HTR-8/SVneo (cell line): ENCODE measurements at places on chromosomes 6 and 20.

- DNase-seq = no peak
Observed at GRCh38 chr6:89051676-89052075, 28.9 kb upstream of the PNRC1 start.

DNA sequence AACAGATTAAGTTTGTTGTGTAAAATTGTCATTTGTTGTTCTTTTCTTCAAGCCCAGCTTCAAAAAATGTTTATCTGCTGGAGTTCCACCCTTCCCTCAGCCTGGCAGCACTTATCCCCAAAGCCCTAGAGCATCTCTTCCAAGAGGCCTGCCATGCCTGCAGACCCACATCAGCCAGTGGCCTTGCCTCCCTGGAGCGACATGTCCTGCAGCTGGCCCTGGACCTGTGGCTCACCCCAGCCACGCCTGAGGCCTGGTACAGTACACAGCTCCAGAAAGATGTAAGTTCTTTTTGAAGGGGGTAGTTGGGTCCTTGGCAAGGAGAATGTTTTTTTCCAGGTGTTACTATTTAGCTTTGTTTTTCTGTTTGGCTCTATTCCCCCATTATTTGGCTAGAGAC is 124.8 kb downstream of the CD164 start:
- DNase-seq = no peak

GRCh38 chr6:35048031-35048613 is 93.0 kb downstream of the TCP11 start:
- no peak for DNase-seq

DNA sequence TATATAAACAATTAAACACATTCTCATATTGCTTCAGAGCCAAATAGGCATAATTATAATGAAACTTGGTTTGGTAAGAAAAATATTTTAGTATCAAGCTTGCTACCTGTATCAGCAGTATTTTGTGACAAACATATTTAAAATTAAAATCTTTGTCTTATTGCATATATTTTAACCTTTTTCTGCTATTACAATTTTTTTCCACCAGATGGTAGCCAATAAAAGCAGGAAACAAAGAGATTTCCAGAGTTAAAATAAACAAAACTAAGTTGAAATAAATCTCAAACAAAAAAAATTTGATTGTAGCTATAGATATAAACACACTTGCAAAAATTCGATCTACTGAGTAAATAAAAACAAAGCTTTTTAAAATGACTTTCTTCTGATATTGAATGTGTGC is 491.3 kb upstream of the GJE1 start:
- no peak for DNase-seq

DNA sequence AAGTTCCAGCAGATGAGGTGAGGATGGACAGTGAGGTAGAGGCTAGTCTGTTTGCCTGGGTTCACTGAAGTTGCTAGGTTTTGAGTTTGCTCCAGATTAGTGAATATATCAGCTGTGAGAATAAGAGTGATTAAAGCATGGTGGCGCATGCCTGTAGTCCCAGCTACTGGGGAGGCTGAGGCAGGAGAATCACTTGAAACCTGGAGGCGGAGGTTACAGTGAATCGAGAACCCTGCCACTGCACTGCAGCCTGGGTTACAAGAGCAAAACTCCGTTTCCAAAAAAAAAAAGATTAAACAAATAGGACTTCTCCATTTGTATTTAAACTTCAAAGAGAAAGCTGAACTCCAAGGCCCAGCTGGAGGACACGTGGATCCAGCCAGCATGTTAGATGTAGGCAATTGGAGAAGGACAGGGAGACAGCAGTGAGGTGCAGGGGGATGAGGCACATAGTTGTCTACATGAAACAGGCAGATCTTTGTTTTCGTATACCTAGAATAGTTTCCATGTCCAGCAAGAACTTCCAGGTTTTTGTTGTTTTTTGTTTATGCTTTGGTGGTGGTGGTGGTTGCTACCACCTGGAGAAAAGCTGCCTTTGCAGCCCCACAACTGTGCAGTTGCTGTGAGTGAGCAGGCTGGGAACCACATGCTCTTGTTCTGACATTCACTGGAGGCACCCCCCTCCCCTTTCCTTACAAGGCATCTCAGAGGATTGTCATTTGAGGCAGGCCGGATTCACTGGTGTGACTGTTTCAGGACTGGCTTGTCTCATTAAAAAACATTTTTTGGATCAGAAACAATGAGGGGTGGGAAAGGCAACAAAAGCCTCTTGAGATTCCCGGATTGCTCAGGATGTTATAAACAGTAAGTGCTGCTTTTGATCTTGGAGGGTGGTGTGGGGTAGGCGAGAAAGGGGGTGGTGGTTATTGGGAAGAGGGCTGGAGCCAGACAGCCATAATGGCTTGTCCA is 72.3 kb downstream of the JARID2 start:
- no peak for DNase-seq

DNA sequence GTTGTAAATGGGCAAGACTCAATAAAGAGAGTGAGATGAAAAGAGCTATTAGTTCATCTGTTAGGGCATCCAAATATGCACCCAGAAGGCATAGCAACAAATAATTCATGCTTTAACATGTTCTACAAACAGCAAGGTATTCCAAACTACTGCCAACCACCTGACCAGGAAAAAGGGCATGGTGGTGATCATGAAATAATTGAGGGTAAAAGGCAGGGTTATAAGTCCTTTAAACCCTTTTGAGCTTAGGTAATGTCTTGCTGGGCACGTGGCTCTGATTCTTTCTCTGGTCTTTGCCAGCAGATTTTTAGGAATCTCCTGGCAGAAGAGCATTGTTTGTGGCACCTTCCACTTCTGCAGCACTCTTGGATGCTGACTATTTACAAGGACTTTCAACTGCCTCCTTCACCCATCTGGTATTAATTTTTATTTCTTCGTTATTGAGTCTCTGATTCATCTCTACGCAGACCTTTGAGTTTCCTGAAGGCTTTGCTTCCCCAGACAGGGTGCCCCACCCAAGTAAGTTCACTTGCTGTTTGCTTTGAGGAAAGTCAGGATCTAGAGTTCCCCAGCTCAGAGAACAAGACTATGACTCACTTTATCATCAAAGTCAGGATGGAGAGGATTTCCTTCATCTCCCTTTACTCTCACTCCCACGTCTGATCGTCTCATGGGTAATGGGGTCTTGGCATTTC is 83.4 kb upstream of the NEDD9 start:
- peak; percentile 29 for DNase-seq

DNA sequence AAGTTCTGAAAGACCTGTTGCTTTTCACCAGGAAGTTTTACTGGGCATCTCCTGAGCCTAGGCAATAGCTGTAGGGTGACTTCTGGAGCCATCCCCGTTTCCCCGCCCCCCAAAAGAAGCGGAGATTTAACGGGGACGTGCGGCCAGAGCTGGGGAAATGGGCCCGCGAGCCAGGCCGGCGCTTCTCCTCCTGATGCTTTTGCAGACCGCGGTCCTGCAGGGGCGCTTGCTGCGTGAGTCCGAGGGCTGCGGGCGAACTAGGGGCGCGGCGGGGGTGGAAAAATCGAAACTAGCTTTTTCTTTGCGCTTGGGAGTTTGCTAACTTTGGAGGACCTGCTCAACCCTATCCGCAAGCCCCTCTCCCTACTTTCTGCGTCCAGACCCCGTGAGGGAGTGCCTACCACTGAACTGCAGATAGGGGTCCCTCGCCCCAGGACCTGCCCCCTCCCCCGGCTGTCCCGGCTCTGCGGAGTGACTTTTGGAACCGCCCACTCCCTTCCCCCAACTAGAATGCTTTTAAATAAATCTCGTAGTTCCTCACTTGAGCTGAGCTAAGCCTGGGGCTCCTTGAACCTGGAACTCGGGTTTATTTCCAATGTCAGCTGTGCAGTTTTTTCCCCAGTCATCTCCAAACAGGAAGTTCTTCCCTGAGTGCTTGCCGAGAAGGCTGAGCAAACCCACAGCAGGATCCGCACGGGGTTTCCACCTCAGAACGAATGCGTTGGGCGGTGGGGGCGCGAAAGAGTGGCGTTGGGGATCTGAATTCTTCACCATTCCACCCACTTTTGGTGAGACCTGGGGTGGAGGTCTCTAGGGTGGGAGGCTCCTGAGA is at the start of gene HFE:
Gene HFE (plus strand): TSS at position 146 of the 832 bp plus-strand sequence. CDS start 12 bp downstream, at position 158.
- DNase-seq = peak; percentile 44

DNA sequence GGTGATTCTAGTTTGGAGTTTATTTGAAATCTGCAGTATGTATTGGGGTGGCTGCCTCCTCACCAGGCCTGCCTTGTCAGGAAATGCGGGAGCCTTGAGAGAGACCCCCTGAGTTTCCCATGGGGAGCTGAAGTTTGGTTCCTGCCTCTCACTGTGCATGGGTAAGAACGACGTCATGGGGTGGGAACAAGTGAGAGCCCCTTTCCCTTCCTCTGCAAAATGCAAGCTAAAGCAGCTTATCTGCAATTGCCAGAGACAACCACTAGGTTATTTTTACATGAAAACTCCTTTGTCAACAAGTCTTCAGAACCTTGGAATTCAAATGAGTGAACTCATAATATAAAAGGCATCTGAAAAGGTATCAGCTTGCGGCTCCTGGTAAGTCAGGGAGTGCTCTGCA is 58.4 kb downstream of the TMEM170B start:
- DNase-seq = no peak

DNA sequence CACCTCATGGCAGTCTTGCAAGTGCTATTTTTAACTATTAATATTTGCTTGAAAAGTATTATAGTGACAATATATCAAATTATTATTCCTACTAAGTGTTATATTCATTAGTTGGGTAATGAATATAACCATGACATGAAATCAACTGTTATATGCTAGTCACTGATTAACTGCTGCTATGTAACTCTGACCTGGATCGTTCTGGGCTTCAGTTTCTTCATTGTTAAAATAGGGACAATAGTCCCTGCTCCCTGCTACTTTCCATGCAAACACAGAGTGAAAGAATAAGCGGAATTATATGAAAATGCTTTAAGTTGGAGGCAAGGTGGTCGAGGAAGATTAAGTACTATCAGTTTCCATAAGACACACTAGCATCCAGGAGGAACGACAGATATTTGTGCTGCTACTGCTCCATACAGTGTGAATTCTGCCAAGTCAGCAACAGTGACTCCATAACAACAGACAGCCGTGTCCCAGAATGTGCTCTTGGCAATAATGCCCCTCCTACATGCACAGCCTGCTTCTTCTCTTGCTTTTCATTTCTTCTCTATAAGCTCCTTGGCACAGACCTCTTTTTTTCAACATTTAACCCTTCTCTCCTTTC is 107.2 kb downstream of the CHD6 start:
- DNase-seq = no peak

DNA sequence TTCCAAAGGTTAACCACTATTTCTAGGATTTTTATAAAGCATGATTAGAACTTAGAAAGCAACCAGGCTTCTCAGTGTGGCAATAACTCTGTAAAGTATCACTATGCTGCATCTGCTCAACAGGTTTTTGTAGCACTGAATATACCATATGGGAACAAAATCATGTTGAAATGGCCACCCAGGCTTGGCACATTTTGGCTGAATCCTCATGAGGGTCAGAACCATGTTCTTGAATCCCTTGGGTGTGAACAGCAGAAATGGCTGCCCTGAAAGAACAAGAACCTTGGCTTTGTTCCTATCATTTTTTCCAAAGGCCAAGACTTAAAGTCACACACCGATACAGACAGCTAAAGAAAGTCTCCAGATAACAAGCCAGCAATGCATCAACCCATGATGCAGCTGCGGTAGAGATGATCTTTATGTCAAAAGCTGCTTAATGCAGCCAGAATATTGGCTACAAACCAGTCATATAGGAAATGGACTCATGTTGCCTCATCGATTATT is 283.0 kb upstream of the NOX3 start:
- no peak for DNase-seq

GRCh38 chr20:18783385-18783959 is 30.1 kb upstream of the SCP2D1 start:
- no peak for DNase-seq

DNA sequence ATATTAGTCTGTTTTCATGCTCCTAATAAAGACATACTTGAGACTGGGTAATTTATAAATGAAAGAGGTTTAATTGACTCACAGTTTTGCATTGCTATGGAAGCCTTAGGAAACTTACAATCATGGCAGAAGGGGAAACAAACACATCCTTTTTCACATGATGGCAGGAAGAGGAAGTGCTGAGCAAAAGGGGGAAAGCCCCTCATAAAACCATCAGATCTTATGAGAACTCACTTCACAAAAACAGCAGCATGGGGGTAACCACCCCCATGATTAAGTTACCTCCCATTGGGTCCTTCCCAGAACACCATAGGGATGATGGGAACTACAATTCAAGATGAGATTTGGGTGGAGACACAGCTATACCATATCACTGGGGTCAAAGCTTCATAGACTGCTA is 254.2 kb downstream of the ERMARD start:
- DNase-seq = no peak

DNA sequence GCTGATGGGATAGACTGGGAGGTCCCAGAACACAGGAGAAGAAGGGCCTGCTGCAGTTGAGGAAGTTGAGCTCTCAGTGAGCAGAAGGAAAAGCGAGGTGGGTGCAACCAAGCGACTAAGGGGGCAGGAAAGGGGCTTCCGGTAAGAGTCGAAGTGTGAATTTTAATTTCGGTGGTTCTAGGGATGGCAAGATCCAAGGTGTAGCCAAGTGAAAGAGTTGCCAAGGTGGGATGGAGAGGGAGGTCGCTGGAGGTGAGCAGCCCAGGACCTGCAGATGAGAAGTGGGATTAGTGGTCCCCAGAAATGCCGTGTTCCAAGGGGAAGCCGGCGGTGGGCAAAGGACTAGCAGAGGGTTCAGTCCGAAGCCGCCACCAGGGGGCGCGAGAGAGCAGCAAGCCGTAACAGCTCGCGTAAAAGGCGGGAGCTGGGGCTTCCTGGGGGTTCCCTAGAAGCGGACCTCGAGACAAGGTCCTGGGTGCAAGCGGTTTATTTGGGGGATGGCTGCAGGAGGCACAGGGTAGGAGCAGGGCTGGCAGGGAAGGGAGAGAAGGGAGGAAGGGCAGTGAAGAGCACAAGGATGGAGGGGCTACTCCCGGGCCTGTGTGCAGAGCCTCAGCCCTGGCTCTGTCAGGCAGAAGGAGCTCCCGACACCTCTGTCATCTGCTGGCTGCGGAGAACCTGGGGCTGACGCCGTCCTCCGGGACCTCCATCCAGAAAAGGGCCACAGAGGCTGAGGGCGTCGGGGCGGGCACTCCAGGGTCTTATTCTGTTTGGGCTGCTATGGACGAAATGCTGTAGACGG is 103.6 kb downstream of the PAX1 start:
- no peak for DNase-seq
